ENCODE measurements at places on chromosomes 7 and 10. TPM values are rescaled to one million over a fixed set of nuclear protein-coding genes. Genes with fewer than 3 reads are reported as not detected.
A peak's percentile ranks its signal among the peaks of the same experiment; 100 is the strongest.

Gene UPK3BL2
- total RNA-seq, result 2.8 TPM

Gene BTBD16
- 0.27 TPM for total RNA-seq

Gene HMX2
- total RNA-seq, result not detected

Gene RGR
- 11.9 TPM for total RNA-seq

Gene RPEL1
- not detected for total RNA-seq

Gene RAMP3
- 6.2 TPM for total RNA-seq

- no peak for DNase-seq
Measured at GRCh38 chr7:106423821-106424475, 139.2 kb upstream of the NAMPT start.

DNA sequence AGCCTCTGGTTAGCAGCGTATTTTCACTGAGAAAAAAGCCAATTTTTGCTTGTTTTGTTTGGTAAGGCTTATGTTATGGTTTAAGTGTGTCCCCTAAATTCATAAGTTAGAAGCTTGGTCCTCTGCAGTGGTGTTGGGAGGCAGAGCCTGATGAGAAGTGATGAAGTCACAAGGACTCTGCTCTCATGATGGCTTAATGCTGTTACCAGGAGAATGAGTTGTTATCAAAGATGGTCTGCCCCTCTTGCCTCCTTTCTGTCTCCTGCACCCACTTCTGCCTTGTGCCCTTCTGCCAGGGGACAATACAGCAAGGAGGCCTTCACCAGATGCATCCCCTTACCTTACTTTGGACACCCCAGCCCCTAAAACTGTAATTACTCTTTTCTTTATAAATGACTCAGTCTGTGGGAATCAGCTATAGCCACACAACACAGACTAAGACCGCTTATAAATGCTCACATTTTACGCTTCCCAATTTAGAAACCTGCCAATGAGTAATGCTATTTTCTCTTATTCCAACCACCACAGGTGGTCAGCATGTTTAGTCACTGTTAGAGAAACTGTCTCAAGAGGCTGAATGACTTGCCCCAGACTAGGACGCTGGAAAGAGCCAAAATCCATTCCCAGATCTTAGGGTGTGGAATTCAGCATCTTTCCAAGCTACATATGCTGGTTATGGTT lies 6.1 kb upstream of the PKD1L1 start:
- no peak for DNase-seq

DNA sequence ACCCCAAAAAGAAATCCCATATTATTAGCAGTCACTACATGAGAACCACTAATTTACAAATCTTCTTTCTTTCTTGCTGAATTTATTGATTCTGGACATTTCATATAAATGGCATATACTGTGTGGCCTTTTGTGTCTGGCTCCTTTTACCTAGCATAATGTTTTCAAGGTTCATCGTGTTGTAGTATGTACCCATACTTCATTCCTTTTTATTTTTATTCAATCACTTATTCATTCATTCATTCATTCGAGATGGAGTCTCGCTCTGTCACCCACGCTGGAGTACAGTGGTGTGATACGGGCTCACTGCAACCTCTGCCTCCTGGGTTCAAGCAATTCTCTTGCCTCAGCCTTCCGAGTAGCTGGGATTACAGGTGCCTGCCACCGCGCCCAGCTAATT lies 21.9 kb downstream of the VPS26A start:
- DNase-seq, result no peak

DNA sequence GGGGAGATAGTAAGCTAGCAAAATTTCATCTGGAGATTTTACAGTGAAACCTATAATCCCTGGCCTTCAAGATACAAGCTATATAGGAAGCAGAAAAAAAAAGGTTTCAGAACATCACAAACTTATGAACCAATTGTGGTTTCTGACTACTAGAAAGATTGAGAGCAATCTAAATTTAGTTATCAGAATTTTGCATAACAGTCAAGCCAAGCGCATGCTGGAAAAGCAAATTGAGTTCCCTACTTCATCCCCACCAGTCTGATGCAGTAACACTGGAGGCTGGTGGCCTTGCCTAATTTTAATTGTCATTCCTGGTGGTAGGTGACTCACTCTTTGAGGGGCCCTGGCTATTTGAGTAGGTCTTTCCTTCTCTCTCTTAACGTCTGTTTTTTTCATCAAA lies 46.3 kb upstream of the ELMO1 start:
- DNase-seq, result no peak

GRCh38 chr7:38476764-38477163 lies 154.4 kb downstream of the AMPH start:
- DNase-seq, result no peak

DNA sequence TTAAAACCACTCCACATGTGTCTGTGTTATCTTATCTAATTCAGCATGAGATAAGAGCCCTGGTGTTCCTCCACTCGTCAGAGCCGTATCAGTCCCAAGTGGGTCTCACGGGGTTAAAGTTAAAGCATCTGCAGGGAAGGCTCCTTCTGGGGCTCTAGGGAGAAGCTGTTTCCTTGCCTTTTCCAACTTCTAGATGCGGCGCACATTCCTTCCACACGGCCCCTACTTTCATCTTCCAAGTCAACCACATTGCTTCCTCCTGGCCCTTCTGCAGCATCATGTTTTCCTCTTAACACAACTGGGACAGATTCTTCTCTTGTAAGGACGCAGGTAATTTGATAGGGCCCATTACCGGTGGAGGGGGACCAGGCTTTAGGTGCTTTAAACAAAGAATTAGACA lies 620.1 kb upstream of the DPP6 start:
- peak; percentile 33 for DNase-seq

DNA sequence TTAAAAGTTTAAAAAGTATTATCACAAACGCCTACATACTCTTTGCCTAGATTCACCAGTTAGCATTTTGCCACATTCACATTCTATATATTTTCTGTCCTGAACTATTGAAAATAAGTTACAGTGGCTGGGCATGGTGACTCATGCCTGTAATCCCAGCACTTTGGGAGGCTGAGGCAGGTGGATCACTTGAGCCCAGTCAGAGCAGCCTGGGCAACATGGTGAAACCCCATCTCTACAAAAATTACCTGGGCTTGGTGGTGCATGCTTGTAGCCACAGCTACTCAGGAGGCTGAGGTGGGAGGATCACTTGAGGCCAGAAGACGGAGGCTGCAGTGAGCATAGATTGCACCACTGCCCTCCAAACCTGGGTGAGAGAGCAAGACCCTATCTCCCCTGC lies 5.3 kb downstream of the ARPC1A start:
- DNase-seq, result no peak

GRCh38 chr7:80764132-80764531 lies 125.7 kb downstream of the CD36 start:
- no peak for DNase-seq

- DNase-seq, result no peak
Measured at GRCh38 chr7:118845791-118846190, 621.3 kb downstream of the ANKRD7 start.

DNA sequence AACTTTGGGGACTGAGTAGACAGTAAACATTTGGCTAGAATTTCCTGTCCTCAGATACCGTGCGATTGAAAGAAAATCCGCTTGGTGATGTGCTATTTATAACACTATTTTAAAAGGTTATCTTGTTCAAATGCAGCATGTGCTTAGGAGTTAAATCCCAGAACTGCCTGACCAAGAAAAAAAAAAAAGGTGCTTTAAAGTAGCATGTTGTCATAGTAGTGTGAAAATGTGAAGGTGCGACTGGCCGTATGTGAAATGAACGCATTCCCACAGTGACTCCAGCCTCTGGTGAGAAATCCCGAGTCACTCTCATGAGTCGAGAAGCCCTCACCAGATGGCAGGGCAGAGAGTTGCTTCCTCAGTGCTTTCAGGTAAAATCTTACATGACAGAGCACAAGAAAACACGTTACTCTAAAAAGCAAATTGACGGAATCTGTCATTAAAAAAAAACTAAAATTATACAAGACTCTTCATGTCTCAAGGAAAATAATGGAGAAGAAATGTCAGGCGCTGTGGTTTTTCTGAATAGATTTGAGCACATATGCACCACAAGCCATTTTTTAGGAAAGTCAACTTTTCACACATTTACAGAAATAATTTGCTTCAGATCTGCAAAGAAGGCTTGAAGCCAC lies 18.4 kb upstream of the KLF6 start:
- DNase-seq, result no peak

DNA sequence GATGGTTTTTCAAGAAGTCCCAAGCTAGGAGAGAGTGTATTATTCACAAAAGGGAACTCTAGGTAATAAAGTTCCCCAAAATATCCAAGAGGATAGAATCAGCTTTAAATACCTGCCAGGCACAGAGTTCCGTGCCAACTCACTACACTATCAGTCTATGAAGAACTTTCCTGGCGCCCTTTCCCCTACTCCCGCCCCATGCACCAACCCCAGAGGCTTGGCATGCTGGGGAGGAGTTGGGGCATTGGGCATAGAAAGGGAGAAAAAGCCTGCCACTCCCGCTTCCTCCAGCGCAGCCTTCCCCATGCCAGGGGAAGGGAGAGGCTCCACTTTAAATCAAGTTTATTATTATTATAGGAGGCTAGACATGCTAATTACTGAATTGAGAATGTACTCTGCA lies 54.9 kb downstream of the ZNF800 start:
- no peak for DNase-seq

- no peak for DNase-seq
Measured at GRCh38 chr10:4074545-4075407, 289.8 kb upstream of the KLF6 start.

- no peak for DNase-seq
Measured at GRCh38 chr7:135843214-135843613, 94.6 kb upstream of the FAM180A start.

- no peak for DNase-seq
Measured at GRCh38 chr10:119449760-119450461, 92.6 kb downstream of the RGS10 start.

GRCh38 chr10:59803714-59804113 lies 50.5 kb upstream of the MRLN start:
- DNase-seq, result no peak

- peak; percentile 14 for DNase-seq
Measured at GRCh38 chr10:17872191-17873091, 63.3 kb downstream of the MRC1 start.

DNA sequence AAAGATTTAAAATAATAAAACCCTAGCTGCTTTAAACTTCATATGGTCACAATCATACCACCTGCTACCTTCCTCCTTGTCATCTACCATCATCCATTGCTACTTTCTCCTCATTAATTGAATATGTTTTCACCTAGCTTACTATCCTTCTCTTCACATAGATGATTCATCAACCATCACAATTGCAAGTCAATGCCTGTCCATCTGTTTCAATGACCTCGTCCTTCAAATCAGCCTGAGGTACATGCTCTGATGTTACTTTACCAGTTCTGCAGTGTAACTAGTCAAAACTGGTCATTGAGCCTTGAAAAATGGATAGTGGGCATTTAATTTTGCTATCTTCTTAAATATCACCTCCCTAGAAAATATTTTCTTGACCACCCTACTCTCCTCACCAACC lies 164.7 kb downstream of the SEMA3E start:
- no peak for DNase-seq

- no peak for DNase-seq
Measured at GRCh38 chr10:63042256-63042655, 90.9 kb upstream of the NRBF2 start.

DNA sequence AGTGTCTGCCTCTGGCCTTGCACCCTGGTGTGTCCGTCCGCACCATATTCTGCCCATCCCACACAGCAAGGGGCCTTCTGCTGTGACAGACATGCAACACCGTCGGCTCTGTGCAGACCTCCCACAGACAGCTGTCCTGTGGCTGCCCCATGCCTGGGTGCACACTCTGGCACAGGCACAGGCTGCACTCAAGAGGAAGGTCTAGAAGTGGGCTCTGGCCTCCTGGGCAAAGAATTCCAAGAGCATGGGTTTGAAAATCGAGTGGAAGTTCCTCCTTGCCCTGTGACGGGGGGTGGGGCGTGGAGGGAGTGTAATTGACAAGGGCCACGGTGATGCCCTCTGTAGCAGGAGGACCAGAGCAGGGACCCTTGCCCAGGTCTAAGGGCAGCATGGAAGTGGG lies 4.3 kb upstream of the LOXL4 start:
- DNase-seq, result no peak

DNA sequence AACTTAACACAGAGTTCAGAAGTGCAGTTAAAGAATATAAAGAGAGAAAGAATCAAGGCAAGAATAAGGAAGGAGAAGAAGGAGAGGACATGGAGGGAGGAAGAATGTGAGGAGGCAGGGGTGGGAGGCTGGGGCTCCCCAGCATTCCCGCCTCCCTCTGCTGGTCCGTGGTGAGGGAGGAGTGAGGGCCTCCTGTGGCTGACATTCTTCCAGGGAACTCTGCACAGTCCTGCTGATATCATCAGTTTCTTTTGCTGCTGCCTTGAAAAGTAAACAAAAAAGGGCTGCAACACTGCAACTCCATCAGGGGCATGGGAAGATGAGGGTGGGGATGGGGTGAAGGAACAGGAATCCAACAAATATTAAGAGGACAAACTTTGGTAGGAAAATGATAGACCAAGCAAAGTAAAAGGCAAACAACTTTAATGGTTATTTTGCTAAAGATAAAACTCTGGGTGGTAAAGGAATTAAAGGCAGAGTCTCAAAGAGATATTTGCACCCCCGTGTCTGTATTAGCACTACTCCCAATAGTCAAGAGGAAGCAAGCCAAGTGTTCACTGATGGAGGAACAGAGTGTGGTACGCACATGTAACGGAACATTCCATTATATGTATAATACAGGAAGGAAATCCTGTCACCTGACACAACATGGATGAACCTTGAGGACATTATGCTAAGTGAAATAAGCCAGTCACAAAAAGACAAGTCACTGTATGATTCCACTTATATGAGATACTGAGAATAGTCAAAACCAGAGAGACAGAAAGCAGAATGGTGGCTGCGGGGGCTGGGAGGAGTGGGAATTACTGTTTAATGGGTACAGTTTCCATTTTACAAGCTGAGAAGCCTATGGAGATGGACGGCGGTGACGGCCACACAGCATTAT lies 8.0 kb upstream of the SPOCK2 start:
- no peak for DNase-seq

- peak; percentile 41 for DNase-seq
Measured at GRCh38 chr7:140232957-140233917, 56.5 kb upstream of the KDM7A start.

DNA sequence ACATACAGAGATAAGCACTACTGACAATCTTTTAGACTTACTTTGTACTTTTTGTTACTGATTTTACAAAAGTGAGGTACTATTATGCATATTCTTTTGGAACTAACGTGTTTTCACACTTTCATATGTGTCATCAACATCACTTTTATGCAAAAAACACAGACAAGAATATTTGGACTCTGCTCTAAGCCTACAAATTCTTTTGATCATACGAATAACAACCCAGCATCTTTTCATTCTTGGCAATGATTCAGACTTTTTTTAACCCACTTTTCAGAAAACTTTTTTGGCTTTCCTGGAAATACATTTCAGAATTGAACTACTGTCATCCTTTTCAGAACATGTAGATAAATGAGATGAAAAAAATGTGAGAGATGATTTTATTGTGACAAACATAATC lies 30.2 kb downstream of the USP6NL start:
- DNase-seq, result no peak
